ENCODE measurements at places on chromosomes 2 and 18.

DNA sequence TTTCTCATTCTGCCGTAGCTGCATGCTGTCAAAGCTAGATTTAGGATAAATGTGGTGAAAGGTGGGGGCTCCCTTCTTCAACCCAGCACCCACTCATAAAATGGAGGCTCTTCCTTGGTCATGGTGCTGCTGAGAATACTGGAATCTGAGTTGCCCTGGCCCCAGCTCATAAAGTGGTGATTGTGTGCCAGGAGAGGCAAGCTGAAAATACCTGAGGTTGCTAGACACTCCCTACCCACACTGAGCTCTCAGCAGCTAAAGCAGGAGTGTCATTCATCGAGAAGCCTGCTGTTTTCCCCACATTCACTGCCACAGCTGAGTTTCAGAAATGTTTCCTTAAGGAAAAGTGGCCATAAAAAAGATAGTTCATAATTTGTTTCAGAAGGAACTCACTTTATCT is 297.1 kb upstream of the RBMS1 start:
- DNase-seq: no peak

GRCh38 chr2:97740590-97741182 is 27.3 kb downstream of the ZAP70 start:
- peak; percentile 72 for DNase-seq

GRCh38 chr2:183224948-183225347 is 100.7 kb downstream of the NUP35 start:
- no peak for DNase-seq

- no peak for DNase-seq
Observed at GRCh38 chr2:170845343-170845742, 28.7 kb downstream of the GAD1 start.

- no peak for DNase-seq
Observed at GRCh38 chr2:96622544-96622943, 15.6 kb downstream of the KANSL3 start.

GRCh38 chr2:122061206-122061605 is 305.8 kb downstream of the TSN start:
- DNase-seq: no peak

DNA sequence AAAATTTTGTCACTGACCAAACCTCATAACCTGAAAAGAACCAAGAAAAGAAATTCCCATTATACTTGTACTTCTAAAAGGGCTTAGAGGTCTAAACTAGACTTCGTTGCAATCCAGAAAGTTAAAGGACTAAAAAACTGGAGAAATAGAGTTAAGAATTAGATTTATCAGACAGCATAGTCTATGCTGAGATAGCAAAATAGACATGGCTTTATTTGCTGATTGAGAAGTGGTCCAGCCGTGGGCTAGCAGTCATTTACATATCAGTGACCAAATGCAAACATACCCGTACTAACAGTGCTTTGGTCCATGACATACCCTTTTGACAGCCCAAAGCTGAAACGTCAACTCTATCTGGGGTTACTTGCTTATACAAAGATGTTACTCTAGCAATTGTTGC is 223.5 kb downstream of the AGPS start:
- DNase-seq: no peak

- DNase-seq: no peak
Observed at GRCh38 chr2:29323961-29324360, 208.7 kb downstream of the CLIP4 start.

- DNase-seq: no peak
Observed at GRCh38 chr2:182914852-182915251, 48.4 kb upstream of the FRZB start.

- DNase-seq: peak; percentile 50
Observed at GRCh38 chr2:157336137-157337010, 10.8 kb upstream of the ERMN start.

DNA sequence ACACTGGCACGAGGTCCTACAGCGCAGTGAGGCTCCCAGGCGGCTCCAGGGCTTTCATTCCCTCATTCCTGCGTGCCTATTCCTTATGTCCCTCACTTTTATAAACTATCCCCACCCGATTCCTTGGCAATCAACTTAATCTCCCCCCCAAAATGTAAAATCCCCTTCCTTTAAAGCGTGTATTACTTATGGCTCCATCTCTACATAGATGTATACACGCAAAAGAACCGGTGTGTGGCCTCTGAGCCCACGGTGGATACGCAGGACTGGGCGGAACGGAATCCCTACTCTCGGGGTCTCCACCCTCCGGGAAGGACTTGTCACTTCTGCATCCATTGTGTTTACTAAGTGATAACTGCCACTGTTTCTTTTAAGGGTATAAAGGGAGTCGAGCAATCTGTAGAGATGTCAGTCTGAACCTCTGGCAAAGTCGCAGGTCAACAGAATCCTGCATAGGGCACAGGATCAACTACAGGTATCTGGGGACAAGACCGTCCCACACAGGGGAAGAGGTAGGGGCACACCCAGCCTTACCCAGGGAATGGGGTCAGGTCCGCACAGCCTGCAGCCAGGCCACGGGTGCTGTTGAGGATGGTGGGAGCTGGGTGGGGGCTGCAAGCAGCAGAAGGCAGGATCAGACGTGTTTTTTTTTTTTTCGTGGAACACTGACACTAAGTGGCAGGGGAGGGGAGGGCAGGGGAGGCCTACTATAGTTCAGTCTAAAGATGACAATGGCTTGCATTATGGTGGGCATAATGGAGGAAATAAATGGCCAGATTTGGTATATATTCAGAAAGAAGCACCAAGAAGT is 42.1 kb downstream of the HDLBP start:
- no peak for DNase-seq

- DNase-seq: no peak
Observed at GRCh38 chr18:34321066-34321465, 96.4 kb upstream of the NOL4 start.

Data from D341Med (cell line).